Activated CD4-positive, alpha-beta T cell treated with anti-CD3 and anti-CD28 coated beads for 1 hour (primary cell): ENCODE measurements at places on chromosomes 13 and 19.

DNA sequence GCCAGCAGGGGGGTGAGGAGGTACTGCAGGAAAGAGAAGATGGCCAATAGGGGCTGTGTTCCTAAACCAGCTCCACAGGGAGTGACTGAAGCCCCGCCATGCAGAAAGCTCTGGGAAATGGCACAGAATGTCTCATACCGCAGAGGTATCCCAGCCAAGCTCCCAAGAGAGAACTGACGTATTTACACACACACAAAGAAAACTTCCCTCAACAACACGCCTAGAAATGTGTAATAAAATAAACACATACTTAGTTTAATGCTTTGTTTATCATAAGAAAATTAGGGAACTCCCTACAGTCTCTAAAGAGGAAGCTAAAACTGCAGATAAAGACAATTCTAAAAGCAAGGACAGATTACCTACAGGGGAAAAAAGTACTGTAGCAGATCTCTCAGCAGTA is 40.0 kb downstream of the ESD start:
- DNase-seq = no peak

GRCh38 chr19:990746-991145 is 6.6 kb downstream of the WDR18 start:
- no peak for DNase-seq

DNA sequence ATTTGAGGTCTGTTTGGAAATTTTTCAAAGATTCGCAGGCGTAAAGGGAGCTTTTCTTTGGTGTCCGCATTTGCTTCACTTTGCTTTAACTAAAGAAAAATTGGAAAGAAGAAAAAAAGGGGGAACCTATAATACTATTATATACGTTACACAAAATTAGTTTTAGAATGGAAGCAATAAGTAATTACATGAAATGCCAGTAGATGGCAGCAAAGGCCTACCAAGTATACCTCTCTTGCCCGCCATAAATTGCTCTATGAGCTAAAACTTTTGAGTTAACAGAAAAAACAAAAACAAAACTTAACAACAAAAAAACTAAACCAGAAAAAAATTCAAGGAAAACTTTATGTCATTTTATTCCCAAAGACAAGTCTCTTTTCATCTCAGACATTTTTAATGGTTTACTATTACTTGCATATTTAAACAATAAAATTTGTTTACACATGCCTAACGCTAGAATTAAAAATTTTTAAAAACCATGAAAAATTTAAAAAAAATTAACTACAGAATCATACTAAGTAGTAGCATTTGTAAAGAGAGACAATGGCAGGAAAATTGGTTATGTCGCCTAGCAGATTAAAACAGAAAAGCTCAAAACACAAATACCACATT is 271.4 kb downstream of the NALCN start:
- no peak for DNase-seq

GRCh38 chr19:53977429-53977990 is 13.9 kb upstream of the CACNG6 start:
- peak; percentile 41 for DNase-seq

- no peak for DNase-seq
These were observed 91.7 kb downstream of the TSHZ3 start for GRCh38 chr19:31257426-31258130.

DNA sequence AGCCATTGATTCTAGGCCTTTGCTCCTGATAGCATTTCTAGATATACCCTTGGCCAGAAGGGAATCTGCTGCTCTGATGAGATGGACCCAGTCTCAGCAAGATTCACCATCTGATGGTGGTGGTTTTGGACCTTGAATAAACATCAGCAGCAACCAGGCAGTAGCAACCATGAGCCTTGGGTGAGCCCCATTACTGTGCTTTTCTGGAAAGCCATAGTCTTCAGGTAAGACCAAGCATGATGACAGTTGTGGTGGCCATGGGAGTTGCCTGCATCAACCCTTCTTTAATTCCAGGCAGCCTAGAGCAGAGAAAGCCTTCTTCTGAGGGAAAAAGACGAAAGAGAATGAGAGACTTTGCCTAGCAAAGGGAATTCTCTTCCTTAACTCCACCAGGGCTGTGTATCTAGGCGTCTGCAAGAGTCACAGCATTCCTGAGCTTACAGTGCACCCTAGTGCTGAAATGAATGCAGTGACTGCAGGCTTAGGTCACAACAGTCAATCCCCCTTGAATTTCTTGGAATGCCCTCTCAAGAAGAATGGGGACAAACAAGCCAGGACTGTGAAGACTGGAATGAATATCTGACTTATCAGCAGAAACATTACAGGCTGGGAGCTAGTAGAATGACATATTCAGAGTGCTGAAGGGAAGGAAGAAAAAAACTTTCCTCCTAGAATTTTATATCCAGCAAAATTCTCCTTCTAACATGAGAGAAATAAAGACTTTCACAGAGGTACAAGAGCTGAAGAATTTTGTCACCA is 942.4 kb upstream of the PCDH20 start:
- no peak for DNase-seq

DNA sequence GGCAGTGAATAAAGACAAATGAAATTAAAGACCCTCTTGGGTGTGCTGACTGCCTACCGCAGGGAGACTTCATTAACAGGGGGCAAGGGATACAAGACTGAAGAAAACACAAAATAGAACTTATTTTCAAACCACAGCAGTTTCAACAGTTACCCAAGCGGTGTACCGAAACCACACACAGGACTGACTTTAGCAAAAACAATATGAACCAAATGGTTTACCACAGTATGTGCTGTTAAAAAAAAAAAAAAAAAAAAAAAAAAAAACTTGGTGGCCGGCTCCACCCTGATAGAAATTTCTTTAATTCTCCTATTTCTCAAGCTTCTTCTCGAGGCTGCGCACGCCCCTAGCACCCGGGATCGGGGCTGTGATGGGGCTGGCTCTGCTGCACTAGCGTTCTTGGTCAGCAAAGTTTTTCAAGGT is 42.6 kb downstream of the KLF2 start:
- DNase-seq = no peak

GRCh38 chr19:42628411-42629140 is 33.9 kb upstream of the CEACAM8 start:
- no peak for DNase-seq

DNA sequence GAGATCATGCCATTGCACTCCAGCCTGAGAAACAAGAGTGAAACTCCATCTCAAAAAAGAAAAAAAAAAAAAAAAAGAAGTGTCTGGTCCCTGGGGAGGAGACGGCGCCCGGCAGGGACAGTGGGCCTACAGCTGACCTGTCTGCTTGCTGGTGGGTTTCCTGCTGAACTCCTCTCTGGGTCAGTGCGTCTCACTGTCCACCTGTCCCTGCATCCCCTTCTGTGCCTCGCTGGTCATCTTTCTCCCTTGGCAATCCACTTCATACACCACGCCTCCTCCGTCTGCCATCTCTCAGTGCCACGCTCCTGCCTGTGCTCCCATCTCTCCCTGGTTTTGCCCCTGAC is 63.4 kb downstream of the ACSBG2 start:
- DNase-seq = no peak

- no peak for DNase-seq
These were observed 879.0 kb upstream of the SLITRK5 start for GRCh38 chr13:86792153-86792651.

- DNase-seq = no peak
These were observed 23.7 kb downstream of the DIS3 start for GRCh38 chr13:72757792-72758535.

- DNase-seq = peak; percentile 66
These were observed 2.0 kb upstream of the ARHGAP45 start for GRCh38 chr19:1064661-1065605.

DNA sequence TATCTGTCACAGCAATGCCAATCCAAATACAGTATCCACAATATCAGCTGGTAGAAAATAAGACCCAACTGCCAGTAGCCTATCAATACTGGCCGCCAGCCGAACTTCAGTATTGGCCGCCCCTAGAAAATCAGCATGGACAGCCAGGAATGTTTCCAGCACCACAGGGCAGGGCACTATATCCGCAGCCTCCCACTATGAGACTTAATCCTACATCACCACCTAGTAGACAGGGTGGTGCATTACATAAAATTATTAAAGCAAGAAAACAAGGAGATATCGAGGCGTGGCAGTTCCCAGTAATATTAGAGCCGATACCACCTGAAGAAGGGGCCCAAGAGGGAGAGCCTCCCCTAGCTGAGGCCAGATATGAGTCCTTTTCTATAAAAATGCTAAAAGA is 111.3 kb downstream of the ZNF486 start:
- DNase-seq = no peak

- DNase-seq = no peak
These were observed 209.1 kb downstream of the IRS2 start for GRCh38 chr13:109577191-109577700.

DNA sequence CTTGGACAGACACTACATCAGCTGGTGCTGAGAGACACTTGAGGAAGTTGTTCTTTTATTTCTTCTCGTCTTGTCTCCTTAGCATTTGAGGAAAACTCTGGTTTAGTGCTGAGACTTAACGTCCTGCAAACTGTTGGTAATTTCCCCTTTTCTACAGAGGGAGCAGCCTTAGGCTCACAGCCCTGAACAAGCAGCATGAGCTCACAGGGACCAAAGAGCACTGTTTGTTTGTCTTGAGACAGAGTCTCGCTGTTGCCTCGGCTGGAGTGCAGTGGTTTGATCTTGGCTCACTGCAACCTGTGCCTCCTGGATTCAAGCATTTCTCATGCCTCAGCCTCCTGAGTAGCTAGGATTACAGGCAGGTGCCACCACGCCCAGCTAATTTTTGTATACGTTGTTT is 5.5 kb downstream of the ZNF805 start:
- no peak for DNase-seq

- no peak for DNase-seq
These were observed 103.8 kb downstream of the RGCC start for GRCh38 chr13:41561170-41561569.

- DNase-seq = no peak
These were observed 13.6 kb downstream of the GRTP1 start for GRCh38 chr13:113350065-113350937.

GRCh38 chr19:17873786-17874757 is 2.3 kb downstream of the SLC5A5 start:
- DNase-seq = peak; percentile 50

DNA sequence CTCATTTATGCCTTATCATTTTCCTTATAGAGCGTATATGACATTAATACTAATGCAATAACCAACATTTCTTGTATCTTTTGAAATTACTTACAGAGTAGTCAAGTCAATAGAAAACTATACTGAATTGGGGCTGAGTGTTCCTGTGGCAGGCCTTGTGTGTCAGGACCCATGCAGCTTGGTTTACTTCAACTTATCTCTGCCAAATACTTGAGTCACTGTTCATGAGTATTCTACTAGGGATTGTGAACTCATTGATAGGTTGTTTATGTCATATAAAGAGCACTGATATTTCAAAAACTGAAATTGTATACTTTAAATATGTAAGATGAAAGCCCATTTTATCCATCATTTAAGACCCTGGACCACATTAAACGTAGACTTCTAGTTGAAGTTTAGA is 688.6 kb upstream of the SLITRK1 start:
- DNase-seq = no peak

GRCh38 chr19:48186541-48186991 is 16.1 kb downstream of the ZSWIM9 start:
- DNase-seq = no peak

DNA sequence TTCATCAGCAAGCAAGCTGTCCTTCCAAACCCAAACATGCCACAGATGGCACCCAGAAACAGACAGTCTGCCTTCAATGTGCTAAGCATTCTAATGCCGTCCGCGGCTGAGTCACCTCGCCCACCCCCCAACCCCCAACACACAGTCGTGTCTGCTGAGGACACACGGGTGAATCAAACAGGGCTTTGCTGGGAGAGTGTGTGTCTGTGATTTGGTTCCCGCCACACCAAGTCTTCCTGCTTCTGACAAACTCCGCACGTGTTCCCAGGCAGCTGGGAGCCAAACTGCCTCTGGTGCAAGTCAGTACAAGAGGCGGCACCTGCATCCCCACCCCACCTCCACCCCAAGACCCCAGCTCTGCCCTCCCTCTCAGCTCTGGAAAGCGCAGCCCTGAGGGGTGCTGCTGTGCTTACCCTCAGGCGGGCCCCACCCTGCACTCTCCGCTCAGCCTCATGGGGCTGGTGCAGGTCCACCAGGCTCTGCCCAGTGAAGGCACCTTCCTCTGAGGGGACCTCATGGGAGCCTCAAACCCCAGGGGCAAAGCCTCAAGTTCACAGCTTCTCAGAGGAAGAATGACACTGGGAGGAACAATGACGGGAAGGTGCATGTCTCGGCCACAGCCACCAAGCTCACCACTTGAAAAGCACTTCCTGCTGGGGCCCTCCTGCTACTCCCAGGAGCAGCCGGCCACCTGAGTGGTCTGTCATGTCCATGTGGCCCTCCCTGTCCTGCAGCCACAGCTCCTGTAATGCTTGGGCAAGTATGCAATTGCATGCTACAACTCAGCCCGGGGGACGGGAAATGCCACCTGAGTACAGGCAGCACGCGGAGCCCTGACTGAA is 15.0 kb upstream of the SLC35E1 start:
- peak; percentile 50 for DNase-seq

- DNase-seq = no peak
These were observed 306.4 kb downstream of the KLF5 start for GRCh38 chr13:73365252-73365651.

DNA sequence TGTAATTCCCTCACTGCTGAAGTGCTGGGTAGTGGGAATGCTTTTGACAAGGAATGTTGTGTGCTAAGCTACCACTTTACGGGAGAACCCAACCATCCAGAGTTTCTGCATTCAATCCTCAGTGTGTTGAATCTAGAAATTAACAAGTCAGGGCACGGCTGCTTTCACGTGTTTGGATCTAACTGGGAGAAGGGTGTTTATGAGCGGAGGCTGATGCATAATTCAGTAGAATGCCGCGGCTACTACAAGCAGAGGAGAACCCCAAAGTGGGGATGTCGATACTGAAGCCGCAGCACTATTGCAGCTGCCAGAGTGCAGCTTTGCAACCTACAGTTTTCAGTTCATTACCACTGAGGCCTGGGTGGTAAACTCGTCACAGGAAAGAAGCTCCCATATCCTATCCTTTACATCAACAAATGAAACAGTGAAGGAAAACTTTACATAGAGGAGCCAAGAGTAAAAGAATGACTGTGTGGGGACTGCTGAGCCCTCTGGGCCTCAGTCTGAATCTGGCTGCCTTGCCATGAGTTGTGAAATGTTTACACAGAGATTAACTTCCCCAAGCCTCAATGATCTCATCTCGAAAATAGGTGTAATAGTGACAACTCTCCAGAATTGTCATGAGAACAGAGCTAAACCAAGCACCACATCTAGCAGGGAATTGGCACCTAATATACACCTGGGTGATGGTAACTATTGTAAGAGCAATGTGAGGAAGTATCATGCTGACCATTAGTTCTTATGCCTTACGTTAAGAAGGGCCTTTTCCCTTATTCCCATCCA is 531.7 kb downstream of the MYO16 start:
- DNase-seq = no peak

DNA sequence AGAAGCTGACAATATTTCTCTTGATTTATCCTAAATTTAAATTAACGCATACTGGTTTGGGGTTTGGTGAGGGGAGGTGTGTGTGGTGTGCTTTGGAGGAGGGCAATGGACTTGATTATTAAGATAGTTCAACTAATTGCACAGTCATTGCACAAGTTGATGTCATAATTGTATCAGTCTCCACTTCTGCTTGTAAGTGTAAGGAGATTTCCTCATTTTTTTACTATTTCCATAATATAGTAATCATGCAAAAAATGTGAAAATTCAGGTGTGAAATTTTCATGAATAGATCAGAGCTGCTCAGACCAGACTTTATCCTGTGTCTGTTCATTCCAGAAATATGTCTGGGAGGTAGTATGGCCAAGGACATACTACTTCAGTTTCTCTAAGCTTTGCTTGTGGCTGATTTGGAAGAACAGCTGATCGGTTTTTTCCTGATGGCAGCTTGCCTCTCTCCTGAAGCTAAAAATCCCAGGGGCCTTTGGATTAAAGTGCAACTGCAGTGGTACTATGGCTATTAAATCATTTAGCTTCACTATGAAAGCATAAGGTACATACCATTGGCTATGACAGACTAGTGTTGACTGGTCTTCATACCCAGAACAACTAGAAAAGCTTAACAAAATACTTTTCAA is 201.8 kb upstream of the MIR17HG start:
- DNase-seq = no peak
